T-helper 9 cell (primary cell): ENCODE measurements at places on chromosomes 4 and X.

DNA sequence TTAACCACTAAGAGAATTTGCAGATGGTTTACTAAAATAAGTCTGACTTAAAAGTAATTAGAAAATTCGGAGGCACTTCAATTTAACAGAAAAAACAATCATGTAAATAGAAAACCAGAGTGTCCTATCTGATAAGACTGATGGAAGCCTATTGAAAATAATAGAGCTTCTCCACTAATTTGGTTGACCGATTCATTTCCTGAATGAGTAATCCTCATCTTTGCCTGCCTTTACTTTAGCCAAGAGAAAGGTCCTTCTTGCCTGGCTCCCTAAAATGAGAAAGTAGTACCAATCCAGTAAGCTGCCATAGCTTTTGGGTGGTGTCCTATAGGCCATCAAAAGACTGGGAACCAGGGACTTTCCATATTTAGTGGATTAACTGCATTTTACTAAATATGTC lies 48.4 kb downstream of the KCNIP4 start:
- DNase-seq, result no peak

GRCh38 chrX:97045470-97045869 lies 161.8 kb downstream of the RPA4 start:
- no peak for DNase-seq

GRCh38 chrX:136166221-136166855 lies 19.0 kb downstream of the FHL1 start:
- DNase-seq, result no peak

DNA sequence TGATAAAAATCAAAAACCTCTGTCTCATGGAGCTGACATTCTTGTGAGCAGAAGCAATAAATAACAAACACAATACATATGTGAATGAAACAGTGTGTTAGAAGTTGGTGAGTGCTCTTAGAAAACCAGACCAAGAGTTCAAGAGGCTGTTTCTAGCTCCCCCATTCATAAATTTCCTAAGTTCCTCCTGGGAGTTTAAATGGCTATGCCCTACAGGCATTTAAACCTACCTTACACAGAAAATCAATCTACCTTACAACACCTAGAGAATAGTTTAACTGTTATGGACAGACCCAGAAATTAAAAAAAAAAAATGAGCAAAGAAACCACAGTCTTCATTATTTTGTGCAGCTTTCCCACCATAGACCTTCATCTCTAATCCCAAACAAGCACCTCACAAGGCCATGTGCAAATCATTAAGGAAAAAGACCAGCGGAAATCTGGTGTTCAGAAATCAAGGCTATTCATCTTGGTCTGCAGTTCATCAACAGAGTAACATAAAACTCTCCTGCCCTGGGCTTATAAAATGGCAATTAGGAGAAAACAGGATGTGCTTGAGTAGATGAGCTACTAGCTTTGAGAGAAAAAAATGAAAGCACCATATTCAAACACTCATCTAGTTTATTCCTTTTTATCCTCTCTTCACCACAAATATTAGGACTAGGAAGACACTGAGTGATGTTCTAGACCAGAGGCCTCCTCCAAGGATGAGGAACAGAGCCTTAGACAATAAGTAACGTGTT lies 147.2 kb downstream of the SHROOM3 start:
- no peak for DNase-seq

DNA sequence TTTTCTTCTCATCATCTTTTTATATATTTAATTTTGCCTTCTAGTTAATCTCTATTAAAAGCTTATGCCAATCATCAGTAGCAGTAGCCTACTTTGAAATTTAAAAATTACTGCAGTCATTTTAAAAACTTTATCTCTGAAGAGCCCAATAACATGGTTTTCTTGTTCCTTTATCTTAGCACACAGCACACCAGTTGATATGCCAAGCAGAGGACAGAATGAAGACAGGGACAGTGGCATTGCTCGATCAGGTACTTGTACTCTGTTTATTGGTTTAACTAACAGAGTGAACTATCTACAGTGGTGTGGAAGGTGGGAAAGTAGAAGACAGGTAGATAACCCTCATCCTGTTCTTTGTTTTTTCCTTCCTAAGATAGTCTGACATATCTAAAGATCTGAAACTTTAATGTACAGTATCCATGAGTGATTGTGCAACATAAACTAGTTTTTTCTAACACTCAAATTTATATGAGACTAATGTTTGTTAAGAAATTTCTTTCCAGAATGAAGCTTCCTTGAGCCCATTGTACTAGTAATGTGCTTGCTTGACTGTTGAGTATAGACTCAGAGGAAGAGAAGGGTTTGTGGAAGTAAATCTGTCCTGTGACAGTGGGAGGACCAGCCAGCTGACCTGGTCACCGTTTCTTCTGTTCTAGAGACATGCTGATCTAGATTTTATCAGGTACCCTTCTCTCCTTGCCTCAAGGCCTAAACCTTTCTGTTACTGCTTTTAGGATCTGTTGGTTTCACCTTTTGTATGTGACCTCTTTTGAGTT lies 66.6 kb downstream of the FNIP2 start:
- DNase-seq, result no peak

DNA sequence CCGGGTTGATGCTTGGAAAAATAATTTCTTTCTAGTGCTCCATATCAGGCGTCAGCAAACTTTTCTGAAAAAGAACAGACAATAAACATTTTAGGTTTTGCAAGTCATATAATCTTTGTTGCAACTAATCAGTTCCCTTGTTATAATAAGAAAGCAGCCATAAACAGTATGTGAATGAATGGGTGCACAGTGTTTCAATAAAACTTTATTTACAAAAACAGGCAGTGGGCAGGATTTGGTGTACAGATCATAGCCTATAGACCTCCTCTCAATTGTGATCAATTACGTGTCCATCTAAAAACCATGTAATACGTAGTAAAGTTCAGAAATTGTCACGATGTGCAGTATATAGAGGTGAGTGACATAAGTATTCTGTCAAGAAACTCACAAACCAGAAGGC lies 143.4 kb downstream of the AREG start:
- DNase-seq, result no peak

DNA sequence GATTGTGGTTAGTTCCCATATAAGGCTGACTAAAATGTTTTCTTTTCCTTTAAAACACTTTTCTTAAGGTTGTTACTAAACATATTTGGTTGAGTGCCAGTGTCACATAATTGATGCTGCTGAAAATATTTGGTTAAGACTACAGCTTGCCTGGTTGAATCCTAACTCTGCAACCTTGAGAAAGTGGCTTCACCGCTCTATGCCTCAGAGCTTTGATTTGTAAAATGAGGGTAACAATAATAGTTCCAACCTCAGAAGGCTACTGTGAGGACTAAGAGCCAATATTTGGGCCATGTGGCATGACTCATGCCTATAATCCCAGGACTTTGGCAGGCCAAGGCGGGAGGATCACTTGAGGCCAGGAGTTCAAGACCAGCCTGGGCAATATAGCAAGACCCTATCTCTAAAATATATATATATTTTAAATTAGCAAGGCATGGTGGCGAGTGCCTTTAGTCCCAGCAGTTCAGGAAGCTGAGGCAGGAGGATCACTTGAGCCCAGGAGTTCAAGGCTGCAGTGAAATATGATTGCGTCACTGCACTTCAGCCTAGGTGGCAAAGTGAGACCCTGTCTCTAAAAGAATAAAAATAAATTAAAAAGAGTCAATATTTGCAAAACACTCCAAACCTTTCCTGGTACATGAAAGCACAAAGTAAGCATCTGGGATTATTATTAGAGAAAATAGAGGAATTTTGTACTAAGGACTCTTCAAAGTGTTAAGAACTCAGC lies 7.1 kb upstream of the NEIL3 start:
- DNase-seq, result no peak

GRCh38 chr4:116733370-116733769 lies 352.0 kb downstream of the TRAM1L1 start:
- DNase-seq, result no peak

GRCh38 chrX:22033818-22034217 lies 1.7 kb downstream of the PHEX start:
- no peak for DNase-seq

DNA sequence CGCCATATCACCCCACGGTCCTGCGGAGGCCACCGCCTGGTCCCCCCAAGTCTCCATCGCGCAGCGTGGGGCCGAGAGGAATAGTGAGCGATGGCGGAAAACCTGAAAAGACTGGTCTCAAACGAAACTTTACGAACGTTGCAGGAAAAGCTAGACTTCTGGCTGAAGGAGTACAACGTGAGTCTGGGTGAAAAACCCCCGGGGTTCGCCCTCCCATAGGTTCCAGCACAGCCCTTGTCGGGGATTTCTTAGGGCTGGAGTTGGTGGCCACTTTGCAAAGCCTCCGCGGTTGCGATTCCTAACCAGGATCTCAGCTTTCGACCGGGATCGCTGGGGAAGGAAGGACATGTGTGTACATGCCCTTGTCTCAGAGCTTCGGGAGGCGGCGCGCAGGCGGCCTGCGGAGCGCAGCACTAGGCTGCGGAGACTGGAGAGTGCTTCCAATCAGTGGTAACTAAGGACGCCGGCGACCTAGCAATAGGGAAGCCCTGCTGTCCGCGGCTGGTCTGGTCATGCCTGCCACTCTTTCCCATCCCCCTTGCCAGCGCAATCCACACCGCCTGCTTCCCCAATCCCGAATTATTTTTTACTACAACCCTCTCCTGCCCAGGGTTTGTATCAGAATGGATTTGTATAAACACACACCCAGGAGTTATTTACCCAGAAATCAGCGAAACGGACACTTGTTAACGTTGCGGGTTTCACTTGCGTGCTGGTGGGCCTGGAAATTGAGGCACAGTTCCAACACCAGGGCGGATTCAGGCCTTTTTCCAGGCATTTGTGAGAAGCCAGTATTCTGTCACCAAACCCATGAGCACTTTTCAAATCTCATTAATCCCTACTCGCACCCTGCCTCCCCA lies 741 bp downstream of the SPATA18 start:
- no peak for DNase-seq

DNA sequence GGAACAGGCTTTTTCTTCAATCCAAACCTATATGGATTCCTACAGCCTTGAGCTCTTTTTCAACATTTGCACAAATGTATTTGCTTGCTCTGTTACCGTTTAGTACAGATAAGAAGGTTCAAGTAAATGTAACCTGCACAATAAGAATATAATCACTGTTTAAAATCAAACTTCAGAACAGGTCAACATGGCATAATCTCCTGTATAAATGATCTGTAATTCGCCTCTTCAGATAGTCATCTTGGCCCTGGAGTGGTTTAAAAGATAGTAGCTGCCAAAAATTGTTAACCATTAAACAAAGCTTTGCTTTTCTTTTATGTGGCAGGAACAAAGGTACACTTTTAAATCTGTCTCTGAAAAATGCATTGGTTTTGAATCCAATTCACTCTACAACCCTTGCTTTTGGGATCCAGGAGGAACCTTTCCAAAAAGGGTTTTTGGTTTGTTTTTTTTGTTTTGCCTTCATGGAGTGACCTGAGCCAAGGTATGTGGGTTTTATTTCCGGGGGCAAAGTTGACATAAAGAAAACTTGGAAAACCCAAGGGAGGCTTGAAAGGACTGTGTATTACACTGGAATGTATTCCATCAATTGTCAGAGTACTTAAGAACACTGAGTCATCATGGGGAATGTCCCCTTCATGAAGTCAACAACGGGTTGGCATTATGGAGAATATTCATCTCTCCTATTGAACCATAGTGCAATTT lies 210.4 kb upstream of the HCCS start:
- no peak for DNase-seq

GRCh38 chrX:151538190-151539122 lies 25.0 kb upstream of the PASD1 start:
- no peak for DNase-seq

DNA sequence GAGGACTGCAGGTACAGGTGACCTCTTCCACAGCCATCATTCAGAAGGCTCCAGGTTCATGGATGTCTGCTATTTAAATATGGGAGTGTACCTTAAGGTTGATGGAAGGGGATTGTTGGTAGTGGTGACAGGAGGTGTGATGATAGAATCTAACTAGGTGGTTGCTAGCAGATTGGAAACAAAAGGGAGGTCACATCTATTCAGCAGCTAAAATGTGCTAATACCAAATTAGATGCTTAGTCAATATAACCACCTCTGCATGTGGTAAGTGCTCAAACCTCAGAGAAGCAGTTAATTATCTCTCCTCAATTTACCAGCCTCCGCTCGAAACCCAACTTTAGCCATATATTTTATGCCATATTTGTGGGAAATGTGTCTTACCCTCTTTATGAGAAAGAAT lies 98.7 kb upstream of the CCSER1 start:
- no peak for DNase-seq
